ENCODE measurements at places on chromosomes 1 and 21.

DNA sequence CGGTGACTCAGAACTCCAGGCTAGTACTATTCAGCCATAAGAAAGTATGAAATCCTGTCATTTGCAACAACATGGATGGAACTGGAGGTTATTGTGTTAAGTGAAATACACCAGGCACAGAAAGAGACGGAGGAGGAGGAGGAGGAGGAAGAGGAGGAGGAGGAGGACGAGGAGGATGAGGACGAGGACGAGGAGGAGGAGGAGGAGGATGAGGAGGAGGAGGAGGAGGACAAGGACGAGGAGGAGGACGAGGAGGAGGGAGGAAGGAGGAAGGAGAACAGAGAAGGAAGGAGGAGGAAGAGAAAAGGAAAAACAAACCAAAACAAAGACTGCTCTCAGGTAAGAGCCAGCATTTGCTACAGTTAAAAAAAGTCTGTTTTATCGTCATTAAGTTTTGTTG, 178.7 kb downstream of the NPHP4 start:
- no peak for DNase-seq

DNA sequence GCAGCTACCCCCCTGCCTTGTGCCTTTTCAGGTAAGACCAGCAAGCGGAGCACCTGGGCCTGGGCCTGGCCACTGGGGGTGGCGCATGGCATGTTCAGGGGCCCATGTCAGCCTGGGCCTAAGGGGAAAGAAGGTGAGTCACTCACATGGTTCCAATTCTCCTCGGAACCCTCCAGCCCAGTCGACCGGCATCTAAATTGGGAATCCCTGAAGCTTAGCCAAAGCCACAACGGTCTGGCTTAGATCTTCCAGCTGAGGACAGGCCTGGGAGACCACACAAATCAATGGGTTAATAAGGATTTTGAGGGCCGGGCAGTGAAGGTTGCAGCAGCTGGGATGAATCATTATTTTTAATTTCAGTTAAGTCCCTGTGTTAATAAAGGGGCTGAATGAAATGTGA, 145.1 kb upstream of the SMYD2 start:
- DNase-seq, result no peak

- DNase-seq, result no peak
Measured at GRCh38 chr1:208803011-208803811, 559.0 kb upstream of the PLXNA2 start.

DNA sequence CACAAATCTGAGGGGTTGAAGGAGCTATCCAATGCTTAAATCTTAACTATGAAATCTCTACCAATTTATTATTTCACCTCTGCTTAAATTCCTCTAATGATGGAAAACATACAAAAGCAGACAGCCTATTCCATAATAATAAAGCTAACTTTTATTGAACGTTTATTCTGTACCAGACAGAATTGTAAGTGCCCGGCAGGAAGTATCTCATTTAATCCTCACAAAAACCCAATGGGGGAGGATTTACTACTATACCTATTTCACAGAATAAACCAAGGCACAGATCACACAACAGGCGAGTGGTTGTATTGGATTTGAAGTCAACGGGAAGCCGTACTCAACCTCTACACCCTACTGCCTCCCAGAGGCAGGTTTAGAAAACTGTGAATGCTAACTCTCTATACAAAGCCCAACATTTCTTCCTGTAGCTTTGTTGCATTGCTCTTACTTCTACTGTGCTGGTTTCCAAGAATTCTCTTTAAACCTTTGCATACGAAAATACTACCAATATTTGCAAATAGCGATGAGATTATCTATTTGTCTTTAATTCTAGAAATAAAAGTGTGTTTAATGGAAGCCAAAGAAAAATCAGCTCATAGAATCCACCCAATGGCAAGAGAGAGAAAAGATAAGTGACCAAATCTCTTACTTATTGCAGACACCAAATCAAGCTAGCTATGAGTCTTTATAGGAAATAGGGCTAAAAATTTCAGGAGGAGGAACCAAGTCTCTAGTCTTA, 33.5 kb upstream of the C1orf53 start:
- no peak for DNase-seq

- no peak for DNase-seq
Measured at GRCh38 chr1:22257290-22258275, 114.7 kb upstream of the WNT4 start.

GRCh38 chr1:93814795-93815340, 64.1 kb downstream of the DNTTIP2 start:
- DNase-seq, result no peak

DNA sequence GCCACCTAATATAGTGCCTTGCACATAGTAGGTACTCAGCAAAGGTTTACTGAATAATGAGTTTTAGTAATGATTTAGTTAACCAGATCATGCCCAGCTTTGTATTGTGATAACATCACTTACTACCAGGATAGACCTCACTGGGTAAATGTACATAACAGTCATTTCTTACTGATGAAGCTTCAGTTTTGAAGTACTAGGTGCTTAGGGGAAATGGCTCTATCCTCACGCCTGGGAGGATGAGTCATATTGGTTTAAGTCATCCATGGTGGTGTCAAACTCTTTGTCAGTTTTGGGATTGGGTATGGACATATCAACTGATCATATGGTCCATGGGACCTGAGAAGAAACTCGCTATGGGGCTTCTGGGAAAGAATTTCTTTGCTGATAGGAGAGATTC, 90.6 kb upstream of the USP24 start:
- DNase-seq, result no peak

GRCh38 chr1:11485191-11485590, 6.2 kb downstream of the DISP3 start:
- DNase-seq, result no peak

DNA sequence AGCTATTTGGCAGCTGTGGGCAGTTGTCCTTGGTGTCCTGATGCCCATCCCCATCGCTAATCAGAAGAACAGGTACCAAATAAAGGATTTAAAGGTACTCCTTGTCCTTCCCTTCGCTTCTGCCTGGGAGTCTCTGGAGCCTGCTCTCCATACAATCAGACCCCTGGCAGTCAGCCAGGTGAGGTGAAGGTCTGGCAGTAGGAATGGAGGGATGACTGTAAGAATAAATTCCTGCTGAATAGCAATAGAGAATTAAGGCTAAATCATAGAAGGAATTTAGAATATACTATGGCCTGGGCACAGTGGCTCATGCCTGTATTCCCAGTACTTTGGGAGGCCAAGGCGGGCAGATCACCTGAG, 9.2 kb downstream of the THBS3 start:
- no peak for DNase-seq

- no peak for DNase-seq
Measured at GRCh38 chr1:112956544-112957132, 642 bp upstream of the SLC16A1 start.

GRCh38 chr1:6128276-6129081, 51.6 kb downstream of the CHD5 start:
- no peak for DNase-seq

DNA sequence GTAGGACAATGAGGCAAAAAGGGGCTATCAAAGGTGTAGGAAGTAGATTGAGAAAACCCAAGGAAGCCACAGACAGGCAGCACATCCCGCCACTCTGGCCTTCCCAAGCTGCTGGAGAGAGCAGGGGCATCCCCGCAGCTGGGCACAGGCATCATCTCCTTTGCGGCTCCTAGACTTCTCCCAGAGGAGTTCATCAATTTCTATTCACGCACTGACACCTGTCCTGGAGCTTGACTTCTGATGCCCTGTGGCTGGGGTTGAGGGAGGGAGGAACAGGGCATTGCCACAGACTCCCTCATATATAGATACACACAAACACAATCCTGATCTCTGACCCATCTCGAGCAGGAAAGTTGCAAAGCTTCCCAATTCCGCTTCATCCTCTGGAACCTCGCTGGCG, 1.9 kb upstream of the TFAP2E start:
- no peak for DNase-seq

DNA sequence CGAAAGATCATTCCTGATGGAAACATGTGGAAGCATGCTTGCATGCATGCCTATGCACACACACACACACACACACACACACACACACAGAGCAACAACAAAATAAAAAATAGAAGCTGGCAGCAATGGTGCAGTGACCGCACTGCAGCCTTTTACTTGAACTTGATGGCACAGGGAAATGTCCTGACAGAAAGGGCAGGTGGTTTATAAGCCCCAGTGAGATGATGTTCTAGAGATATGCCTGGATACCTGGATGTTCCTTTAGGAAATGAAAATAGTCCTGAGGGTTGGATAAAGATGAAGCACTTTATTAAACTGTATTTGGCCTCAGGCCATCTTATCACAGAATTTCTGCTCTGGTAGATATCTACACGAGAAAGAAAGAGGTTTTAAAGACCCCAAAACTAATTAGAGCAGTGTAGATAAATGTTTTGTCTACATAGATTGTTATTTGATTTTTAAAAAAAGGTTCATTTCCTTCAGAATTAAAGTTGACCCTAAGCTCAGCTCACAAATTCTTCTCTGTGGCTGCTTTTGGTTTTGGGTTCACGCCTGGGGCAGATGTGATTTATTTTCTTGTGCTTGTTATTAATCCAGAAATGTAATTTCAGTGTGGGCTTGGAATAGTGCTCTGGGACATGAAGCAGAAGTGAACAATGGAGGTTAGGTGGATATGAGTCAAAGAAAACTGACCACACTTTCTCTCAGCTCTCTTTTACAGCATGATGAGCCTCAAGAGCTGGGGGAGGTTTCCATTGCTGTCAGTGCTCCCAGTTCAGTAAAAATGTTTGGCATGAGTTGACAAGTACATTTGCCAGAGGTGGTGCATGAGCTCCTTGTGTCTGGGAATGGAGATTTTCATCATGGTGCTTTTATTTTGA, 22.9 kb downstream of the ADAM30 start:
- DNase-seq, result no peak

DNA sequence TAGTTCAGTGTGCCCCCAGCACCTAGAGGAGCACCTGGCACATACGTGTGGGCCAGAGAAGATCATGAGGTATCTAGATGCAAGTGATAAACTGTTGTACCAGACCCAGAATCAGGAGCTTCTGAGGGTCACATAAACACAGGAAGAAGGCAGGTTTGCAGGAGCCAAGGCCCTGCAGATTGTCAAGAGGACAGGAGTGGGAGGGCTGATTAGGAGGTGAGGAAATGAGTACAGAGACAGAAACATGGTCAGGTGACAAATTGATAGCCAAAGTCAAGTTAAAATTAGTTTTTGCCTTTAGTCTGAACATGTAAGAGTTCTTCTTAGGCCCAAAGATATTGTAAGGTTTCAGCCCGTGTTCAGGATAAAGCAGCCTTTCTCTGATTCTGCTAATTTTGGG, 14.0 kb upstream of the TRAF3IP3 start:
- DNase-seq, result no peak

GRCh38 chr1:94925561-94926125, 1.3 kb downstream of the CNN3 start:
- DNase-seq, result no peak

GRCh38 chr1:111570781-111571181, 48.8 kb upstream of the RAP1A start:
- no peak for DNase-seq

DNA sequence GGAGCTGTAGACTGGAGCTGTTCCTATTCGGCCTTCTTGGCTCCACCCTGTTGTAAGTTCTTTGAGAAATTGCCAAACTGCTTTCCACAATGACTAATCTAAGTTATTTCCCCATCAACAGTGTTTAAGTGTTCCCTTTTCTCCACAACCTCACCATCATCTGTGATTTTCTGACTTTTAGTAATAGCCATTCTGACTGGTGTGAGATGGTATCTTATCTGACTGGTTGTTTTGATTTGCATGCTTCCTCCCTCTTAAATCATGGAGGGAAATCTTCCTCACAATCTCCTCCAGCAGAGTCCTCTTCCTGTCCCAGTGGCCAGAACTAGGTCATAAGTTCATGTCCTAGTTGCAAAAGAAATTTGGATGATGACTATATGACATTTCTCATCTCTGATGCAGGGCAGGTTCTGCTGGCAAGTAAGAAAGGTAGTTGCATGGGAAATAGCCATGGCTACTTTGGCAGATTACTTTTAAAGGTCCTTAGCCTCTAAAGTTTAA, 294.0 kb downstream of the LRRC40 start:
- DNase-seq, result no peak

- no peak for DNase-seq
Measured at GRCh38 chr1:58785442-58786058, 1.7 kb upstream of the JUN start.

DNA sequence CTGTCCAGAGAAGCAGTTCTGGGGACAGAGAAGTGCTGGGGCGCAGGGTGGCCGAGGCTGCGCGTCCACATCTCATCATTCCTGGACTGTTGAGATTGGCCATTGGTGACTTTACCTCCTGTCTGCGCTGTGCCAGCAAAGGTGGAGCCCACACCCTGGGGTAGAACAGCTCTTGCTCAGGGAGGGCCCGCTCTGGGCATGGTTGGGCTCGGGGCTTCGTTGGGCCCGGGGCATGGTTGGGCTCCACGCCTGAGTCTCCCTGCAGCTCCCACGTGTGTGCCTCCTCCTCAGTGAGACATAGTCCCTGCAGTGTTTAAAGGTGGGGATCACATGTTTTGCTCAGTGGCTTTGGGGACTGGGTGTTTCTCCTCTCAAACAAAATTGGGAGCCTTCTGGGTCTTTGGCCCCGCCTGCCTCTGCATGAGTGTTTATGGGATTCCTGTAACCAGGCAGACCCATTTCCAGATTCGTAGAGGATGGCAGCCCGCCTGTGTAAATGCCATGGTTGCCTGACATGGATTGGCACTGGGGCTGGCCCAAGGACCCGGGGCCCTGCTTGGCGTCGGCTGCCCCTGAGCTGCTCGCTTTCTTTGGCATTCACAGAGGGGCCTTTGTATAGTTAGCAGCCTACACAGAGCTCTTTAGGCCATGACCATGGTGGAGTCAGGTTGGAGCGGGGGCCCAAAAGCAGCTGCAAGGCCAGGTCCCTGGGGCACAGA, 104.6 kb downstream of the TLR5 start:
- no peak for DNase-seq

DNA sequence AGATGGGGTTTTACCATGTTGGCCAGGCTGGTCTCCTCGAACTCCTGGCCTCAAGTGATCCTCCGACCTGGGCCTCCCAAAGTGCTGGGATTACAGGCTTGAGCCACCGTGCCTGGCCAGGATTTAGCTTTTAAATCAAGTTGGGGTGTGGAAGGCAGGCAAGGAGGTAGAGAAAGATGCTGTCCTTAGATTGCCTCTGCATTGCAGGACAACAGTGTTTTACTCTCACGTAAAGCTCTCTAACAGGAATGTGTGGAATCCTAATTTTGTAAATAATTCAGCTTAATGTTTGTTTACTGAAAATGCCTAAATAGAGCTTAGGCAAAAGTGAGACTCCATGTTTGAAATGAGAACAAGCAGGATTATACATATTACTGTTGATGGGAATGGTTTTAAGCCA, 29.5 kb upstream of the TGFB2 start:
- no peak for DNase-seq

GRCh38 chr1:19920132-19920710, 3.2 kb downstream of the PLA2G2E start:
- no peak for DNase-seq

GRCh38 chr1:238177960-238178645, 287.4 kb upstream of the ZP4 start:
- no peak for DNase-seq

- DNase-seq, result no peak
Measured at GRCh38 chr1:239418681-239419080, 32.3 kb downstream of the CHRM3 start.

- DNase-seq, result no peak
Measured at GRCh38 chr1:212520746-212521145, 87.8 kb upstream of the ATF3 start.
